H1 (cell line): ENCODE measurements at places on chromosomes 1 and 21.
A peak's percentile ranks its signal among the peaks of the same experiment; 100 is the strongest.

- no peak for DNase-seq
Measured at GRCh38 chr1:152946248-152946647, 758 bp upstream of the SPRR5 start.

- DNase-seq: no peak
Measured at GRCh38 chr1:55990007-55990406, 589.4 kb downstream of the PLPP3 start.

GRCh38 chr1:62407398-62408009 is 29.3 kb upstream of the USP1 start:
- DNase-seq: no peak

GRCh38 chr1:7973086-7973485 is 11.6 kb downstream of the PARK7 start:
- no peak for DNase-seq

GRCh38 chr1:40313958-40314720 is 2.9 kb downstream of the COL9A2 start:
- no peak for DNase-seq

GRCh38 chr1:59775480-59775879 is 39.3 kb upstream of the HOOK1 start:
- DNase-seq: no peak

- DNase-seq: no peak
Measured at GRCh38 chr1:168480997-168481396, 62.8 kb downstream of the XCL2 start.

GRCh38 chr1:218836264-218836663 is 337.4 kb upstream of the LYPLAL1 start:
- no peak for DNase-seq

DNA sequence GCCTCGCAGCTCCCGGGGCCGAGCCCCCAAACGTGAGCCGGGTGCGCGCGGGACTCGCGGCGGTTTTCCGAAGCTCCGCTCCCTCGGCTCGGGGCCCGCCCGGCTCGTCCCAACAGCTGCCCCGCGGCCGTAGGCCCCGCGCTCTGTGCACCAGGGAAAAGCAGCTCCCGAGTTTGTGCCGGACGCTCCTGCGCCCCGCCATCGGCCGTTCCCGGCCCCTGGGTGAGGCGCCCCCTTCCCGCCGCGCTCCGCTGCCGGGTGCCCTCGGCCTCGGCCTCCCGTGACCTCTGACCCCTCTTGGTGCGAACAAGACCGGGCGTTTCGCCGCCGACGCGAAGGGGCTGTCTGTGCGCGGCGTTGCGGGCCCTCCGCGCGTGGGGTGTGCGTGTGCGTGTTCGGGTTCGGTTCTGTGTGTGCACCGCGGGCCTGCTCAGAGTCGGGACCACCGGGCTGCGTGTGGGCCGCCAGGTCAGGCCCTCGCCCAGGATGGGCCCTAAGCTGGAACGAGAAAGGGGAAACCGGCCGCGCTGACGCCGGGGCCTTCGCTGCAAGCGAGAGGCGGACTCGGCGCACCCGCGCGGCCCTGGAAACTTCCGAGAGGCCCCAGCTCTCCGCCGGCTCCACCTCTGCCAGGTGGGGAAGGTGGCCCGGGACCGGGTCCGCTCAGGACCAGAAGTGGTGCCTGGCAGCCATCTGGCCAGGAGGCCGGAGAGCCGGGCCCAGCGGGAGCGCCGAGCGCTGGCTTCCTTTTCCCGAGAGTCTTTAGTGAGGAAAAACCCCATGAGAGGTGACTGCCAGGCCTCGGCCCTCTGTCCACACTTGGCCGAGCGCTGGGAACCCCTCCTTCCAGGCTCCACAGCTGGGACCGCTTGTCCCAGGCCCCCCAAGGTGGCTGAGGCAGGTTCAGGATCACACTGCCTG is 1.9 kb downstream of the PRDM16 start:
- DNase-seq: peak; percentile 73

DNA sequence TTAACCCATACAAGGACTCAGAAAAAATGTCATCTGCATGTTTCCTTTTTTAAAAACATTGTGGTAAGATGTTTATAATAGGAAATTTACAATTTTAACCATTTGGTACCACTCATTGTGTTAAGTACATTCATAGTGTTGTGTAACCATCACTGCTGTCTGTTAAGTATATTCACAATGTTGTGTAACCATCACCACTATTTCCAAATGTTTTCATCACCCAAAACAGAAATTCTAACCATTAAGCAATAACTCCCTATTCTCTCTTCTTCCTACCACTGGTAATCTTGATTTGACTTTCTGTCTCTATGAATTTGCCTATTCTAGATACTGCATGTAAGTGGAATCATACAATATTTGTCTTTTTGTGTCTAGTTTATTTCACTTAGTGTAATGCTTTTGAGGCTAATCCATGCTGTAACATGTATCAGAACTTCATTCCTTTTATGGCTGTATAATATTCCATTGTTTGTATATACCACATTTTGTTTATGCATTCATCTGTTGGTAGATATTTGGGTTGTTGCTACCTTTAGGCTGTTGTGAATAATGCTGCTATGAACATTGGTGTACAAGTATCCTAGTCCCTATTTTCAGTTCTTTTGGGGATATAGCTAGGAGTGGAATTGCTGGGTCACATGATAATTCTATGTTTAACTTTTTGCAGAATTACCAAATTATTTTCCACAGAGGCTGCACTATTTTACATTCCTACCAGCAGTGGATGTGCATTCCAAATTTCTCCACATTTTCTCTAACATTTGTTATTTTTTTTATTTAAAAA is 14.1 kb downstream of the HIPK1 start:
- DNase-seq: no peak
